ENCODE measurements at places on chromosomes 6 and 20. TPM values are rescaled to one million over a fixed set of nuclear protein-coding genes. Genes with fewer than 3 reads are reported as not detected.

Gene ULBP2
- total RNA-seq, result 0.45 TPM

DNA sequence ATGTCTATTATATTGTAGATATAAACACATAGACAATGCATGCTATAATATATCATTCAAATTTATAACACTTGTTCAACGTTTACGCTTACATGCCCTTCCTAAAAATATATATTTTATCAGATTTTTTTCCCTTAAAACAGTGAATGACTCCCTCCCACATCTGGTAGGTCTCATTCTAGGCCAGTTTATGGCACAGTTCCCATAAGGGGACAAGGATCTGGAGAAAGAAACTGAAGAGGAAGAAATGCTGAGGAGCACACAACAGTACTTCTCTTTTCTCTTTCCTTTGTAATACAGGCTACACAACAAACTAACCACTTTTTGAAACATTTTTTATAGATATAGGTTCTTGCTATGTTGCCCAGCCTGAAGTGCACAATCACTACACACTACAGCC is 48.6 kb upstream of the RCAN2 start:
- no peak for DNase-seq

Gene AHCY
- 350 TPM for total RNA-seq

Gene OR2H1
- total RNA-seq, result not detected

- DNase-seq, result no peak
Measured at GRCh38 chr6:19408331-19408730, 428.8 kb upstream of the ID4 start.

- DNase-seq, result no peak
Measured at GRCh38 chr6:132261354-132261753, 139.9 kb downstream of the MOXD1 start.

GRCh38 chr6:81933089-81933488 is 180.6 kb upstream of the TENT5A start:
- no peak for DNase-seq

DNA sequence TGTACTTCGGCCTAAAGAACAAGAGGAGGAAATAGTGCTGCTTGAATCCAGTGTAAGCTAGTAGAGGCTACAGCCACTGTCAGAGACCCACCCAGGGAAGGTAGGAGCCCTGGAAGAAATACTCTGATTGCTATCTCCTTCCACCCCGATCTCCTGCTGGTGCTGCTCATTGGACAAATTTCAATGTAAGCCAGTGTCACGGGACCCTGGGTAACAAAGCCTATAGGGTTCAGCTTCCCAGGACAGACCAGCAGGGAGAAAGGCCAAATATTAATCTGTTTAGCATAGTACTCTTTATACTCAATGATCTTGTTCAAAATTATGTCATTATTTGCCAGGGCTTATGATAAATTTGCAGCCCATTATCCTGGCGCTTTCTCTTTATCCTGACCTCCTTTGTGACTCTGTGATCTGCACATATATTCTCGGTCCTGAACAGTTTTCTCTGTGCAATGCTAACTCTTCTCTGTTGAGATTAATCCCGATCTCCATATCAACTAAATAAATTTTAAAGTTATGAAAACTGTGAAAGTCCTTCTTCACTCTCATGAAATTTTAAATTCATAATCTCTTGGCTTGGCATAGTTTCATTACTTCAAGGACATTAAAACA is 218.8 kb upstream of the PREP start:
- no peak for DNase-seq

DNA sequence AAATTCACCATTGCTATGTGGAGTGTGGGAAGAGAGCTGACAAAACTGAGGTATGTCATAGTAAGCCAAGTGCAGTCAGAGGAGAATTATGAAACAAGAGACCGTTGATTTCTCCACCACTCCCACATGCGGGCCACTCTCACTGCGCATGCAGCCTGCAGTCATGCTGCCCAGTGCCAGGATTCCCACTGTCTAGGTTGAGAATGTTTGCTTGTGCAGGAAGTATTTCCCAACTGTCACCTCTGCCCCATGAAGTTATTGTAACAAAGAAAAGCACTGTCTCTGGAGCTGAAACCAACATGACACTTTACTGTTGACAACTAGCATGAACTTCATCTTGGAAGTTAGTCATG is 18.7 kb upstream of the SFT2D1 start:
- DNase-seq, result no peak

DNA sequence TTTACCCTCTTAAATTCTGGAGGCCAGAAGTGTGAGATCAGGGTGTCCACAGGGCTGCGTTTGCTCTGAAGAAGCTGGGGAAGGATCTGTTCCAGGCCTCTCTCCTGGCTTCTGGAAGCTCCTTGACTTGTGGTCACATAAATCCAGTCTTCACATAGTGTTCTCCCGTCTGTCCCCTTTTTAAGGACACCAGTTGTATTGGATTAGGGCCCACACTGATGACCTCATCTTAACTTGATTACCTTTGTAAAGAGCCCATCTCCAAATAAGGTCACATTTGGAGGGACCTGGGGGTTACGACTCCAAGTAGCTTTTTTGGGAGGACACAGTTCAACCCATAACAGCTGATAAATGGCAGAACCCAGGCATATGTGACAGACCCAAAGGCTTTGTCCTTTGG is 20.0 kb upstream of the WFDC2 start:
- no peak for DNase-seq

Gene RAET1L
- total RNA-seq, result not detected

DNA sequence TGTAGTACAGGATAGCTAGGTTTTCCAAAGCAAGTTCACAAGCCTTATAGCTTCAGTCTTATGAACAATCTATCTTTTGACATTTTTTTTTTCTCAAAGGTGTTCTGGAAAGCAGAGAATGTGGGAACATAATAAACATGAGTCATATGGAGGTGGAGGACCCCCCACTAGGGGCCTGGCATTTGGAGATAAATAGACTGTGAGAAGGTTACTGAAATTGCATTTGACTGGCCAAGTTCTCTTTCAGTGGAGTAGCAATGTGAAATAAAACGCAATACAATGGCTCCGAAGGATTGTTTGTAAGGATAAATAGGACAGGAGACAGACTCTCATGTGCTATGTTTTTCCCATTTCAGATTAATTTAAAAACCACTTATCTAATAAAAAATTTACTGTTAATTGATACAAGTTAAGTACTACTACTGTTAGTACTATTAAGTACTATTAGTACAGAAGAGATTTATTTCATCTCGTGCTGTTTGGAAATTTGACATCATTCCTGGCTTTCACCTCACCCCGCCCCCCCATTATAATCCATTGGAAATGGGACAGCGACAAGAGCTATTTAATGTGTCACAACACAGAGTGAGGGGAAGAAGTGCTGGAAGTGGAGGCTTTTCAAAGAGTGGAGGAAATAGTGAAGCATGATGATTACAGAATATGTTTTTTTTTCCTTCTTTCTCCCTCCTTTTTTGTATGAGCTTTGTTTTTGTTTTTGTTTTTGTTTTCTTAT is 122.6 kb upstream of the ID4 start:
- DNase-seq, result peak; percentile 74

Gene SLC2A4RG
- total RNA-seq, result 60.7 TPM

Gene FAXC
- 19.5 TPM for total RNA-seq

Gene TREM2
- total RNA-seq, result not detected

Gene SAMD10
- 6.0 TPM for total RNA-seq

GRCh38 chr20:22315771-22316170 is 268.6 kb downstream of the FOXA2 start:
- no peak for DNase-seq

DNA sequence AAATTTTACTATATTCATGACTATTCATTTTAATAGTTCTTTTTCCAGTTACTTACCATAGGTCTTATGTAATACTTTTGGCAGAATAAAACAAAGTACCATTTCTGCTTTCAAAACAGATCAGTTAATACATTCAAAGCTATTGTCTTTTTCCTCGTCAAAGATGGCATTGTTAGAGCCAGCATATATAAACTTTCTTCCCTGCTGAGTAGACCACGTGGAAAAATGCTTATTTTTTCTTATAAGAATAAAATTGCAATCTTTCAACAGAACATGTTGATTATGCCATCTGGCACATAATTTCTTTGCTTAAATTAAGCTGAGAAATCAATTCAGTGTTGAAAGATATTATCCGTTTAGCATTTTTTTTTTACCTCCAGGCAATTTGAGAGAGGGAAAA is 34.9 kb upstream of the EXOC2 start:
- DNase-seq, result no peak

DNA sequence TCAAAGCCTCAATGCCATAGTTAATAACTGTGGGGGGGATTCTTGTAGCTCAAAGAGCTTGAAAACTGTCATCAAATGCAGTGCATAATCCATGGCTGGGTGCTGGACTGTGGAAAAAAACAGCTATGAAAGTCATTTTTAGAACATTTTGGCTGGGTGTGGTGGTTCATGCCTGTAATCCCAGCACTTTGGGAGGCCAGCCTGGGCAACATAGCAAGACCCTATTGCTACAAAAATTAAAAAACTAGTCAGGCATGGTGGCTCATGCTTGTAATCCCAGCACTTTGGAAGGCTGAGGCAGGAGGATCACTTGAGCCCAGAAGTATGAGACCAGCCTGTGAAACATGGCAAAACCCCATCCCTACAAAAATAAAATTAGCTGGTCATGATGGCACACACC is 12.2 kb downstream of the TCFL5 start:
- no peak for DNase-seq

- no peak for DNase-seq
Measured at GRCh38 chr6:16464045-16464444, 225.7 kb downstream of the GMPR start.

DNA sequence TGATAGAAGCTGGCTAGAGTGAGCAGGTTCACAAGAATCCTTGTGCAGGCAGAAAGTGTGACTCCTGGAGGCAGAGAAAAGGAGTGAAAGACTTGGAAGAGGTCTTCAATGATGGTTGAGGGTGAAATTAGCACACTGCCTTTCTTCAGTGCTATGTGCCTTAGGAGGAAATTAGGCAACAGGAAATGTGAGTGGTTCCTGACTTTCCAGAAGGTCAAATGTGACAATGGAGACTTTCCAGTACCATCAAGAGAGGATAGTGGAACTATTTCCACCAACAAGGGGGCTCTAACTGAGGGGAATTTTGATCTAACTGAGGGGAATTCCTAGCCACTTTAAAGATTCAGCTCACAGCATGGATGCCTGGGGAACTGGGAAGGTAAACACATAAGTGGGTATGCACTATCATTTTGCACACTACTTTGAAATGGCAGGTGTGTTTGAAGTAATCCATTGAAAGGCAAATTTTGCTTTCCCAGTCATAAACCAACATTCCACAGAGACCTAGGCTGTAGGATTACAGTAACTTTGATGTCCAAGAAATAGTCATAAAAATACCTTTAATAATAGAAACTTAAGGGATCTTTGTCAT is 90.0 kb downstream of the PERP start:
- DNase-seq, result no peak

GRCh38 chr6:113049190-113049589 is 702.1 kb downstream of the RFPL4B start:
- no peak for DNase-seq

DNA sequence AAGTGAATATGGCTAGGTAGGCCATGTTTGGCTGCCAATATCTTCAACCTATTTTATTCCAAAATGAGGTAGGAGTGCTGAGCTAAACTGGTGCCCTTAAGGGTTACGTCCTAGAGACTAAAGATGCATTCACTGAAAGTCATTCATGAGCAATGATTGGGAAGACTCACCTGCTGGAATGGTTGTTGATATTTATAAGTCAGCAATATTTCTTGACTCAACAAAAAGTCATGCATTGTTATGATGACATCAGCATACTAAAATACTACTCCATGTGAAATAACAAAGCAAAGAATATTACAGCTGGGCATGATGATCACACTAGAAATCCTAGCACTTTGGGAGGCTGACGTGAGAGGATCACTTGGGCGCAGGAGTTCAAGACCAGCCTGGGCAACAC is 17.6 kb upstream of the NUP153 start:
- peak; percentile 0 for DNase-seq

Gene RAB32
- 20.5 TPM for total RNA-seq
